ENCODE measurements at places on chromosomes 6 and 20.
A peak's percentile ranks its signal among the peaks of the same experiment; 100 is the strongest.

DNA sequence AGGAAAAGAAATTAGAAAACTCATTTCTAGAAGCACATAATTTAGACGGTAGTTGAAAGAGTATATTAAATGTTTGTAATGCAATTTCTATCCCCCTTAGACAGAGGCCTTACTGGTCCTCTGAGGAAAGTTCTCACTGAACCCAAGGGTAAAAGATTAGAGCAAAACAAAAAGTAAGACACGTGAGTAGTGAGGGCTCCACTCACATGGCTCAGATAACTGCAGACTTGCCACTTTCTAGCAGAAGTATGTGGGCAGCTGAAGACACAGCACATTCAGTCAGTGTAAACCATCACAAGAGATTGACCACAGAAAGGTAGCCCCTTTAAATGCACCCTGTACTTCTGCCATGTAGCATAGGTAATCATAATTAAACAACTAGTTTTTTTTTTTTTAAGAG is 193.8 kb downstream of the BTBD9 start:
- no peak for DNase-seq

GRCh38 chr20:2690718-2691117 is 1.9 kb upstream of the EBF4 start:
- no peak for DNase-seq

GRCh38 chr6:4853782-4854511 is 77.7 kb downstream of the CDYL start:
- no peak for DNase-seq

GRCh38 chr20:57374931-57375651 is 16.1 kb upstream of the RBM38 start:
- DNase-seq: no peak

DNA sequence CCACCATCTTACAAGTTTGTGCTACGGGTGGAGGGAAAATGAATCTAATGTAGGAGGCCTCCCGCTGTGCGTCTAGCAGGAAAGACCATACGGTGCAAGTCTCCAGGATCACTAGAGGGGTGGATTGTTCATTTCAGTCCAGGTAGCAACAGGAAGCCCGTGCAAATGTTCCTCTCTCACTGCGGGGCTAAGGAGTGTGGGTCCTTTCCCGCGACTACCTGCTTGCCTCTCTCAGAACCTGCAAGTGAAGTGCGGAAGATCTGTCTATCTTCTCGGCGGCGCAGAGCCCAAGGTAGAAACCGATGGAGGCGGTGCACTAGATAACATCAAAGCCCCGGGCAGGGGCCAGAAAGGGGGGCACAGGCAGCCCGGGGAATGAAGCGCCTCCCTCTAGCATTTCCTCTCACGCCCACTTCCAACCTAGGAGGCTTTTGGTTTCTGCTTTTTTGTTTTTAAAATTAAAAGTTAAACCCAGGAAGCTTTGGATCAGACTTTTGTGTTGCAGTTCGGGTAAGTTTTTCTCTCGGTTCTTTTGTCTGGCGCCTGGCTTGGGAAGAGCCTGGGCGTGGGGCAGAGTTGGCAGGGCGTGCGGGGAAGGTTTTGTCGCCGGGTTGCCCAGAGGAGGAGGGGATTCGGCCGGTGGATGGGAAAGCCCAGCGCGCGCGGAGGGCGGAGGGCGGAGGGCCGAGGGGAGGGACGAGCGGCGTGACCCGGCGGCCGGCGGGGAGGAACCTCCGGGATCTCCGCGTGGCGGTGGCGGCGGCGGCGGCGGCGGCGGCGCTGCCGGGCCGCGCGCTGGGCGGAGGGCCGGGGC is 3.5 kb upstream of the HIVEP1 start:
- DNase-seq: peak; percentile 69

- no peak for DNase-seq
Measured at GRCh38 chr20:35079472-35080347, 12.9 kb downstream of the TRPC4AP start.

GRCh38 chr6:20441921-20442320 is 40.2 kb downstream of the E2F3 start:
- DNase-seq: no peak

- DNase-seq: no peak
Measured at GRCh38 chr6:137522198-137522798, 28.1 kb upstream of the OLIG3 start.

DNA sequence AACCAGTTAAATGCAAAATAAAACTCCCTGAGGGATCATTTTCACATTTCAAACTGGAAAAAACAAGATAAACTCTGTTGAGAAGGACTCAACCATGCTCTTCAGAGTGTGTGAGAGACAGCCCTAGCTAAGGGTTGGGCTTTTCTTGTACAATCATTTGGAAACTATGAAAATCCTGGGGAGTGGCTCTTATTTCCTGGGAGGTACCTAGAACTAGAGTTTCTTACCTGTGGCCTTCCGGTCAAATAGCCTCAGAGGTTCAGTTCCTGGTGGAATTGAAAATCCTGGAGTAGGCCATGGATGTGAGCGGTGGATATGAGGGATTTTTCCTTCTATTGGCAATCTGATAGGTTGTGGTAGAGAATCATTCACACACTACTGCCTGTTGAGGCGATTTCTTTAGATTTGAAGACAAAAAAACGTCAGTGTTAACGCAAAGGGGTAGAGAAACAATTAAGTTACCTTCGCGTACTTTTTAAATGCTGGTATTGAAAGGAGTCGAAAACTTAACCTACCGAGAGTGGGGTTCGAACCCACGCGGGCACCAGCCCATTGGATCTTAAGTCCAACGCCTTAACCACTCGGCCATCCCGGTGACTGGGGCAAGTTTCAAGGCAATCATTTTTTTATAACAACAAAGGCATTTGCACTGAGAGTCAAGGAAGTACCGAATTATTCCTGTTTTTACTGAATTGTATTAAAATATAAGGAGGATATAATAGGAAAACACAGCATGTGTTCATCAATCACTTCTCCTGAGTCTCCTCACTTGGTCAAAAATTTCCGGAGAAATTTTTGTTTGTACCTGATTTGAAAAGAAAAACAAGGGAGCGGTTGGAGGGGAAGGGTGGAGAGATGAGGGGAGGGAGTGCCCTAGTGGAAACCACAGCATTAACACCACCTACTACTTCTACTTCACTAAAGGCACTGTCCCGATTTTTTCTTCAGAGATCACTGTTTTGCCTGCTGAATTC is 191.3 kb downstream of the OR2B2 start:
- no peak for DNase-seq

DNA sequence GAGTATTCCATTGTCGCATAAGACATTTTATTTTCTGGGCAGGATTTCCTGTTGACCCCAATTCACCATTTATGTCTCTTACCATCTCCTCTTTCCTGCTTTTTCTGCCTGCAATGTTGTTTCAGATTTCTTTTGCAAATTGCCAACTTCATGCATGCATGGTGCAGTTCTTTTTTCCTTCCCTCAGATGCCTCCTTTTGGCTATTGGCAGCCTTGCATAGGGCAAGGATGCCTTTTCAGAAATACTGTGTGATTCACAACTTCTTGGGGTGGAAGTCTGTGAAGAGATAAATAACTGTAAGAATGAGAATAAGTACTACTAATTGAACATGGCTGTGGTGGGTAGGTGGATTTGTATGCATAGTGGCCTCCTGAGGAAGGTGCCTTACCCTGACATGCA is 116.7 kb downstream of the SOX4 start:
- DNase-seq: no peak

DNA sequence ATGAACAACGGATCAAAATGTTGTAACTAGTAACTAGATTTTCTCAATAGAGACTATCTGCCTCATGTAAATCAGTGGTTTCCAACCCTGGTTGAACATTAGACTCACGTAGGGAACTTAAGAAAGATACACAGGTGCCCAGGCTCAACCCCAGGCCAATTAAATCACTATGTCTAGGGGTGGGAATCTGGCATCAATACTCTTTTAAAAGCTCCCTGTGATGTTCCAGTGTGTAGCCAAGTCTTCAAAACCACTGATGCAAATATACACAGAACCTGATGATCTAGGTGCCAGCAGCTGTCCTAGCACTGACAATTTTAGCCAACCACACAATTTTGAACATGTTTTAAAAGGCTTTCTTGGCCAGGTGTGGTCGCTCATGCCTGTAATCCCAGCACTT is 128.7 kb downstream of the TBC1D32 start:
- DNase-seq: no peak

GRCh38 chr20:5180933-5181332 is 54.1 kb downstream of the CDS2 start:
- no peak for DNase-seq

GRCh38 chr20:36092398-36093024 is 62.0 kb upstream of the EPB41L1 start:
- no peak for DNase-seq

All from stimulated activated CD8-positive, alpha-beta memory T cell treated with anti-CD3 and anti-CD28 coated beads, Interleukin-15, amount 100 ng/mL, for 1 hour (primary cell).